Left lobe of liver (tissue), 2 donors: ENCODE measurements at places on chromosomes 6 and 20.

- no peak for DNase-seq
Measured at GRCh38 chr6:111718990-111719389, 113.3 kb upstream of the TRAF3IP2 start.

DNA sequence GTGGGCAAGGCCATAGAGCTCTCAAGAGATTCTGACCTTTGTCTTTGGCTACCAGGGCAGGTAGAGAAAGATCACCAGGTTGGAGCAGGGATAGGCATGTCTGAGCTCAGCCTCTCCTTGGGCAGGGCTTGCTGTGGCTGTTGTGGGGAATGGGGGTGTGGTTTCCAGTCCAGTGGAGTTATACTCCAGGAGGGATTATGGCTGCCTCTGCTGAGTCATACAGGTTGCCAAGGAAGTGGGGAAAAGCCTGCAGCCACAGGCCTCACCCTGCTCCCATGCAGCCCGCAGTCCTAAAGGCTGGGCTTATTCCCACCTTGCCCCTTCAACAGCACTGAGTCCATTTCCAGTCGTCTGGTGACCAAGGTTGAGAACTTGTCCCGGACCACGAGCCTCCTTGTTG is 21.9 kb downstream of the MEP1A start:
- no peak for DNase-seq

DNA sequence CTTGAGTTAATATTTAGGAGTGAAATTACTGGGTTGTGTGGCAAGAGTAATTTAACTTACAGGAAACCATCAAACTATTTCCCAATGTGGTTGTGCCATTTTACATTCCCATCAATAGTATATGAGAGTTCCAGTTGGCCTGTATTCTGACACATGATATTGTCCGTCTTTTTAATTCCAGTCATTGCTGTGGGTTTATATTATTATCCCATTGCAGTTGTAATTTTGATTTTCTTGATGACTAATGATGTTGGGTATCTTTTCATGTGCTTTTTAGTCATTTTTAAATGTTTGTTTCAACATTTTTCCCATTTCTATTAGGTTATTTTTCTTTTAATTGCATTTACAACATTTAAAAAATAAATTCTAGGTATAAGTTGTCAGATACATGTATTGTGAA is 614.0 kb downstream of the UTRN start:
- no peak for DNase-seq

GRCh38 chr20:14764511-14765369 is 427.3 kb upstream of the FLRT3 start:
- no peak for DNase-seq

GRCh38 chr6:166379800-166380199 is 2.9 kb downstream of the MPC1 start:
- DNase-seq = peak; percentile 80

- DNase-seq = no peak
Measured at GRCh38 chr20:8299921-8300320, 167.9 kb downstream of the PLCB1 start.

DNA sequence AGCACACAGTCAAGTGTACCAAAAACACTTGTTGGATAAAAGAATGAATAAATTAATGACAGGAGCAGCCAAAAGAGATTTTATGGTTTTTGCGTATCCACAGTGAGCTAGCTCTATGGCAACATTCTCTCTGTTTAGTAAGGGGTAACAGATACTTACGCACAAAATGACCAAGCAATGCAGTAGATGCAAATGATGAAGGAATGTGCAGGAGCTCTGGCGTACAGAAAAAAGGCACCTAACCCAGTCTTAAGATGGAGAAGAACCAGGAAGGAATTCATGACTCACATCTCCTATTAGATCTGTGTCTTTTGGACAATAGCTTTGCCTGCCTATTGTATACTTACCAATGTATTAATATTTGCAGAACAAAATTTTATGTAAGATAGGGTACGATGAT is 191.9 kb upstream of the PREP start:
- no peak for DNase-seq

DNA sequence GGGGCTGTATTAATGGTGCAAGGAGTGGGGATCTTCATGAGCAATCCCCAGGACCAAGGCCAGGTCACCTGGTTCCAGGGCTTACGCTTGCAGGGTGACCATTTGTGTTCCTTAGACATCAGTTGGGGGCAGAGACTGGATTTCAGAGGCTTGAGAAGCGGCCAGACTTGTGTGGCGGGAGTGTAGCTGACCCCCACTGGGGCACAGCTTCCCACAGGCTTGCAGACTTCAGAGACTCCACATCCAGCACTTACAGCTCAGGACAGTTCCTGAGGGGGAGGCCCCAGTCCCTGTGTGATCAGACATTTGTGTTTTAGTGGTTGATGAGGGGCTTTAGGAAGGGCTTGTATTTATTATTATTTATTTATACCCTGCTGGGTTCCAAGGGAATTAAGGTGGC is 15.3 kb downstream of the TJAP1 start:
- DNase-seq = no peak

- no peak for DNase-seq
Measured at GRCh38 chr6:151297886-151298285, 58.1 kb downstream of the AKAP12 start.

DNA sequence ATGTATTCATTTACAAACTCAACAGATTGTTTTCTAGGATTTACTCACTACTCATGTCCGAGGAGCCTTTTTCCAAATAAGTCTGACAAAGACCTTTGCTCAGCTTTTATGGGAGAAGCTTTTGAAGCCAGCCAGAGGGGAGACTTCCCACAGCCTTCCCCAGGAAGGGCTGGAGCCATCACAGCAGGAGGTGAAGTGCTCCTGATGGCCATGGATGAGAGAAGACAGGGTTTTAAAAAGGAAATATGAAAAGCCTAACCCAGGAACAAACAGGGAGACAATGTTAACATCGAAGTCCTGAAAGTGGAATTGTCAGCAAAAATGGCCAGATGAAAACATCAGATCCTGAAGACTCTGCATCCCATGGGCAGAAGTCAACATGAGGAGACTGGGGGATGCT is 11.6 kb upstream of the TAGAP start:
- DNase-seq = no peak

DNA sequence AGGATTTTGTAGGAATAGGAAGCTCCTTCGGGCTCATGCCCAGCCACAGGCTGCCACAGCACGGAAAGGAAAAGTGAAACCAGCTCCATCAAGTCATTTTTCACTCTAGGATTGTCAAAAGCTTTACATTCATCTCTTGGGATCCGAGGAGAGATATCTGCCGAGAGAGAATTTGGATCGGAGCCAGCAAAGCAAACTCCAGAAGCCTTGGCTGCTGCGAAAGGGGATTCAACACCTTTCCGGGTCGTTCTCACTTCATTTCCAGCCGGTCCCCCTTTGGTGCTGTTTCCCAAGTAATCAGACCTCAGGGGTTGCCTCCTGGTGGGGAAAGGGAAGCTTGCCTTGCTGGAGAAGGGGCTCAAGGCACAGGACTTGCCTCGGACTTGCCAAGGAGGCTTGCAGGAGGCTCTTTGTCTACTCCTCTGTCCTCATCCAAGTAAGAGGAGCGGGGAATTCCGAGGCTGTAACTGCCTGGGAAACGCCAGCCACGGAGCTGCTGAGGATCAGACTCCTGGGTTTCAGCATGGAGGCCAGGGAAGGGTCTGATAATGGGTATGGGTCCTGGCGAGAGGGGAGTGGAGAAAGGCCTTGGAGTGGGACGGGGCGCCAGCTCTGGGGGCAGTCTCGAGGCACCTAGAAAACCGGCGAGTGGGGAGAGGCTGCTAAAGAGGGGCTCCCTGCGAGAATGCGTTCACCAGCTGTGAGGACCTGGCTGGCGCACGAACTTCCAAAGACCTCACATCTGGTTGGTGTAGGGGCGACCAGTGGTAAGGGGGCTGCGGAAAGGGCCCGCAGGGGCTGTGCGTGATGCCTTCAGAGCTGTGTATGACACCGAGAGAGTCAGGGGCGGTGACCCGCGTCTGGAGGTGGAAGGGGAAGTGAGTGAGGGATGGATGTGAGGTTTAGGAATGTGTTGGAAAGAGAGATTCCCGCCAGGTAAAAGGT is 702 bp downstream of the ETV7 start:
- DNase-seq = no peak

DNA sequence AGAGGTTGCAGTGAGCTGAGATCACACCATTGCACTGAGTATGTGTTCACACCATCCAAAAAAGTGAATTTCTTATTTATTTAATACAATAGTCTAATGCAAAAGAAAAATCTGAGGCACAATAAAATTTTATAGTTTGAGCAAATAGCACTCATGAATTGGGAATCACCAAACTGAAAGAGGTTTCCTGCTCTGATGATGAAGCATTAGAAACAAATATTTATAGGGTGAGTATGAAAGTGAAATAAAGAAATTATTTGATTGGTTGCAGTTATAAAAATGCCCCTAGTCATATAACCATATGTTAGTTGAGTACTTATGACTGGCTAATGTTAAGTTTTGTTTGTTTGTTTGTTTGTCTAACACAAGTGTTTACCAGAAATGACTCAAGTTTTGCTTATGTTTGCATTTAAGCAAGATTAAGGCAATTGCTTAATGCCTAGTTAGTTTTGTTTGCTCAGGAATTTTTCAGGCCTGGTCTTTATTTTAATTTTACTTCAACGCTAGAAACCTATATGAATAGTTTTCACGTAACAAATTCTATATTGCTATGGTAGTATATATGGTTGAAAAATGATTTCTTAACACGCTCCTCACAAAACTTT is 151.5 kb upstream of the FAM83B start:
- DNase-seq = no peak

GRCh38 chr6:72683797-72684196 is 61.9 kb downstream of the KCNQ5 start:
- DNase-seq = no peak

- no peak for DNase-seq
Measured at GRCh38 chr6:126826166-126826714, 292.2 kb upstream of the RSPO3 start.

- DNase-seq = no peak
Measured at GRCh38 chr6:47426524-47427302, 50.9 kb upstream of the CD2AP start.

DNA sequence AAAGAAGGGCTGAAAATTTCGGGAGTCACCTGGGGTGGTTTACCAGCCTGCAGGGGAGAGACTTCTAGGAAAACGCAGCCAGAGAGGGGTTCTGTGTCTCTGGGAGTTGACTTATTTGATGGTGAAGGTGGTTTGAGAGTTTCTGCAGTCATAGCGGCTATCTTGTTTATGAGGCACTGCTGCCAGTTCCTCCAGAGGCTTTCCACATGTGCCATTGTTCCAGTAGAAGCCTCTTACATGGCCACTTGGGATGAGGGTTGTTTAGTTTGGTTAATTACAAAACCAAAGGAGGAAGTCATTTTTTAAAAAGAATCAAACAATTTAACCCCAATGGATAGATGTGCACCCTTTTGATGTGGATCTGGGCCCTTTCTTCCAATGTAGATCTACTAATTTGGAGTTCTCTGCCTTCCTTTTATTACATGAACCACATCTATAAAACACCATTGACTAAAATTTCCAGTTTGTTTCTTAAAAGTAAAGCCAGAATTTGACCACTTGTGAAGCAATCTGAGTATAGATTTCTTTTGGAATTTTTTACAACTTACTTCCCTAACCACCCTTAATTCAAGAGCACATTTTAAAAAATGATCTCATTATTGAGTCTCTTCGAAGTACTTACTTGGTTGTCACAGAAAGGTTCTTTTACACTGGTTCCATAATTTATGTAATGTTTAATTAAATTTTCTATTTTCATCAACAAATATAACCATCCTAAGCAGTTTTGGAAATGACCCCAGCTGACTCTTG is 97.6 kb downstream of the TCP11 start:
- DNase-seq = no peak

DNA sequence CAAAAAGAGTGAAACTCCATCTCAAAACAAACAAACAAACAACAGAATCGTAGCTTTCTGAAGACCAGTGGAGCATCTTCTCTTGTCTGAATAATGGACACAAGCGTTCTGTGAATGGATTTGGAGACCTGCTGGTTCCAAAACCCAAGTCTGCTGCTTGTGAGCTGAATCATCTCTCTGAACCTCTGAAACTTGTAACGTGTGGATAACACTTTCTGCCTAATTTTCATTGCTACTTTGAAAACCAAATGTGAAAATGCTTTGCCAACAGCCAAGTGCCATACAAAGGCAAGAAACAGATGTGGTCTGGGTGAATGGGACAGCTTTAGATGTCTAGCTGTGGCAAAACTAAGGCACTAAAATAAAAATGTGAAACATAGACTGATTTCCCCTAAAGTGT is 44.3 kb downstream of the PHACTR1 start:
- DNase-seq = no peak
